ENCODE measurements at places on chromosomes 16 and 17.

DNA sequence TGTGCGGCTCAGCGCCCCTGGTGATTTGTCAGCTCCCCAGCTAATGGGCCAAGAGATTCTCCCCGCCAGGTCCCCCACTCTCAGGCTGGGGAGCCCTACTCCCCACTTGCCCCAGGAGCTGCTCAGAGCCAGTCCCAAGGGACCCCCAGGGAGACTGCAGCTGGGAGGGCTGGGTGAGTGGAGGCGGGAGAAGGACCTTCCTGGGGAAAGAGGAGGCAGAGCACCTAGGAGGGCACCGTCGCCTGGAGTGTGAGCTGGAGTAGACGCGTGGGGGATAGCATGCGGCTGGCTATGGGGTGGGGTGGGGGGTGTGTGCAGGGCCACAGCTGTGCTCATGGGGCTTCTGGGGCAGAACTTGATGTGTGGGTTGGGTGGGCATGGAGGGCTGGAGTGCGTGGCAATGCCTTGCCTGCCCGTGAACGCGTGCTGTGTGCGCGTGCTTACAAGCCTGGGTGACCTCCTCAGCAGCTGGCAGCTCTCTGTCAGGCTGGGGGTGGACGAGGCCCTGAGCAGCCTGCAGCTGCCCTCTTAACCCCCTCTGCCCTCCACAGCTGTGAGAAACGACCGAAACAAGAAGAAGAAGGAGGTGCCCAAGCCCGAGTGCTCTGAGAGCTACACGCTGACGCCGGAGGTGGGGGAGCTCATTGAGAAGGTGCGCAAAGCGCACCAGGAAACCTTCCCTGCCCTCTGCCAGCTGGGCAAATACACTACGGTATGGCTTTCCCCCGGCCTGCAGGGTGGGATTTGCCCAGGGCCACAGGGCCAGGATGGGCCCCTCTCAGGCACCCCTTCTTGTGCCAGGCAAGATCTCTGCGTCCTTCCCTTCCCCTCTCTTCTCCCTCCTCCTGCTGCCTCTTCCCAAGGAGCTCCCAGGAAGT lies 12.9 kb downstream of the GJD3 start:
- no peak for DNase-seq

DNA sequence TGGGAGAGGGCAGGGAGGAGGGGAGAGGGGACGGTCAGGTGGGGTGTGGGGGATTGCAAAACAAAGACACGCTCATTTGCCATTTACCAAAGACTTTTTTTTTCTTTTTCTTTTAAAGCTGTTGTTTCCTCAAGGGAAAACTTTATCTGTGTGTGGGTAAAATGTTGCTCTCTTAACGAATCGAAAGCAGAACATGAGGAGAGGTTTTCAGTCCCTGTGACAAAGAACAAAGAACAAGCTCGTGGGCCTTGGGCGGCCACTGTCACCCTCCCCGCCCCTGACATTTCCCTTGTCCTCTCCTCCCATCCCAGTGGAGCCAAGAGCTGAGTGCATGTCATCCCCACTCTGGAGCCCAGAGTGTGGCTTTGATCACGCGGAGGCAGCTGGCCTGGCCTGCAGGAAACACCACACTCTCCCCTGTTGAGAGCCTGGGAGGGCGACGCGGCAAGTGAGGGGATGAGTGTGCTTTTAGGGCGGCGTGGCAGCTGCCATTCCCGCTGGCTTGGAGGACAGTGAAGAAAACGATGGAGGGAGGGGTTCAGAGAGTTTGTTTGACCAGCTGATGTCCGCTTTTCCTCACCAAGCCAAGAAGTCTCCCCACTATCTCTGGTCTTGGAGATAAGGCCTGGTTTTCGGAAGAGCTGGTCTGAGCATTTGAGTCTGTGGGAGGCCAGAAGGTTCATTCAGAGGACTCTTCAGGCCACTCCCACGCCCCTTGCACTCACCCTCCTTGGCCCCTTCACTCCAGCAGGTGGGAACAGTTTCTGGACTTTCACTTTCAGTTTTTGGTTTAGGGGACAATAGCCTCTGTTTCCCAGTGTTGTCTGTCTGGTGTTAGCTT lies 11.4 kb downstream of the CCR7 start:
- no peak for DNase-seq

GRCh38 chr16:83651871-83652270 lies 155.9 kb upstream of the HSBP1 start:
- no peak for DNase-seq

- no peak for DNase-seq
Observed at GRCh38 chr16:87824991-87825841, 44.1 kb downstream of the SLC7A5 start.

DNA sequence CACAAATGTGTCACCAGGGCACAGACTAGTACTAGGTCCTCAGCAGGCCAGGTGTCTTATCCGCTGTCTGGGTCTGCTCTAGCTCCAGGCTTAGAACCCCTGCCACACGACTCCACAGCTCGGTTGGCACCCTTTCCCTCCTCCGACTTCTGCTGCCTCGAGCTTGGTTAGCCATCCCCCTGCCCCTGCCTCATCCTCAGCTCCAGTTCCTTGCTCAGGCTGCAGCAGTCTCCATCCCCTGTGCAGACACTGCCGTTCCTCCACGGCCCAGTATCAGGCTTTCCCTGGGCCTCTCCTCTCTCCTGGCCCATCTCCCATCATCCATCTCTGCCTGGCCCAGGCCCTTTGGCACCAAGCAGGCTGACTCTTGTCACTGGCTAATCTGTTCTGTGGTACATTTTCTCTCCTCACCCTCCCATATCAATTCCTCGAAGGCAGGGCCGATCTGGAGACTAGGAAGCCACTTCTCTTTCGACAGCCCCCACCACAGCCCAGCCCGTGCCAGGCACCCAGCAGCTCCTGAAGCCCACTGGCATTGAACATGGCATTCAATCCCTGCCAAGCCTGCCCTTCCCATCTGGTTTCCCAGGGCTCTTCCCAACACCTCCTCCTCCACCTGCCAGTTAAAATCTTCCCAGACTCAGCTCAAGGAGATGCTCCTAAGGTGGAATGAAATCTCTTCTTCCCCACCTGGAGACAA lies 1.4 kb upstream of the GRN start:
- no peak for DNase-seq

DNA sequence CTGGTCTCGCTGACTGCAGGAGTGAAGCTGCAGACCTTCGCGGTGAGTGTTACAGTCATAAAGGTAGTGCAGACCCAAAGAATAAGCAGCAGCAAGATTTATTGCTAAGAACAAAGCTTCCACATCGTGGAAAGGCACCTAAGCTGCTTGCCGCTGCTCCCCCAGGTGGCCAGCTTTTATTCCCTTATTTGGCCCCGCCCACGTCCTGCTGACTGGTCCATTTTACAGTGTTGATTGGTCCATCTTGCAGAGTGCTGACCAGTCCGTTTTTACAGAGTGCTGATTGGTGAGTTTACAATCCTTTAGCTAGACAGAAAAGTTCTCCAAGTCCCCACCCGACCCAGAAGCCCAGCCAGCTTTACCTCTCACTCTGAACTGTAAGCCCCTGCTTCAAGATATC lies 227.8 kb downstream of the ABCC12 start:
- no peak for DNase-seq

DNA sequence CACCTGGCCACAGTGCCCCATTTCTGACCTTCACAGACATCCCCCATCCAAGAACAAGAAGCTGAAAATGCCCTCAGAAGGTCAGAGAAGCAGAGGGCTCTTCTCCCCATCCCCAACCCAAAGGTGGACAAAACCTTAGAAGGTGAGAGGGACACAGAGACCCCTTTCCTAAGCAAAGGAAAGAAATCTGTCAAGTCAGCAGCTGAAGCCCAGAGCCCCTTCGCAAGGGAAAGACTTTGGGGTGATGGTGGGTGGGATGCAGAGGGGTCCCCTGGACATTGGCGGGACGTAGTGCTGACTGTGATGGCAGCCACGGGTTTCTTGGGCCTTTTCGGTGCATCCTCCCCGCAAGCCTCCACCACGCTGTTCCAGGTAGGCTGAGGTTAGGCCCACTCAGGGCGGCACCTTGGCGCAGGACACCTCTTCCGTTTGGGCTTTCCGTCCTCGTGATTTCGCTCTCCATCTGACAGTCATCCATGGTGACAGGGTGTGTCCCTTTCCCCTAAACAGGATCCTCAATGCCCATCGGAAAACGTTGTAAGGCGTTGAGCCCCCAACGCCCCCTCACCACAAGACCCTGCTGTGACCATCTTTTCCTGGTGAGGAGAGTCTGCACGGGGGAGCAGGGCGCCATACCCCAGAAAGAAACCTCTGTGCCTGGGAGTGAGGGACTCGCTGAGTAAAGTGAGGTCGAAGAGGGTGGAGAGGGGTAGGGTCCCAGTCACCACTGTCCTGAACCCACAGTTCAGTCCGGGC lies 10.7 kb upstream of the GSDMA start:
- no peak for DNase-seq

GRCh38 chr16:2749476-2749875 lies 3.0 kb upstream of the SRRM2 start:
- no peak for DNase-seq

- no peak for DNase-seq
Observed at GRCh38 chr16:30527635-30528178, 1.3 kb upstream of the ZNF768 start.

- no peak for DNase-seq
Observed at GRCh38 chr16:756428-756827, 4.1 kb upstream of the MSLN start.

DNA sequence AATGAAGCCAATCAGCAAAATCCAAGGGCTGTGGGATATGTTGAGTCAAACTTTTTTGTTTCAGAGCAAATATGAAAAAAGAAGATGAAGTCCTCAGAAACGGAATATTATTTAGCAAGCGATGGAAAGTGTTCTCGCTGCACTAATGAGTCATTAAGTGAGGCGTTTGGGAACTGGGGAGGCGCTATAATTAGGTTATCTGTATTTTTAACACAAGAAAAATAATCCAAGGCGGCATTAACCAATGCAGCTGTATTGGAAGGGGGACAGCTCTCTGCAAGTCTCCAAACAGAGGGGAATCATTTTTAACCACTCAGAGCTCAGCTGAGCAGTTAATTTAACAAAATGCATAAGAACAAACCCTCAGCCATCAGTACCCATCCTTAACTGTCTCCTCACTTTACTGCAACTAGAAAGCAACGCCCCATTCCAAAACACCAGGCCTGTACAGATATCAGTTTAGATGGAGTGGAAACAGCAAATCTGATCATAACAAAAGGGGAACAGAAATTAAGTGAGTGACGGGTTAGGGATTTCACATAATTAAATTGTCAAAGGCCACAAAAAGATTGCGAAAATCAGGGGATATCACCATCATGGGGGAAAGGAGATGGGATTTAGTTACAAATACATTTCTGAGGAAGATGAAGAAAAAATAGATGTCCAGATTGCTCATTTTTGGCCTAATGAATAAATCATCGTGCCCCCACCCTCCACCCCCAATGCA lies 211.0 kb upstream of the TOX3 start:
- no peak for DNase-seq

DNA sequence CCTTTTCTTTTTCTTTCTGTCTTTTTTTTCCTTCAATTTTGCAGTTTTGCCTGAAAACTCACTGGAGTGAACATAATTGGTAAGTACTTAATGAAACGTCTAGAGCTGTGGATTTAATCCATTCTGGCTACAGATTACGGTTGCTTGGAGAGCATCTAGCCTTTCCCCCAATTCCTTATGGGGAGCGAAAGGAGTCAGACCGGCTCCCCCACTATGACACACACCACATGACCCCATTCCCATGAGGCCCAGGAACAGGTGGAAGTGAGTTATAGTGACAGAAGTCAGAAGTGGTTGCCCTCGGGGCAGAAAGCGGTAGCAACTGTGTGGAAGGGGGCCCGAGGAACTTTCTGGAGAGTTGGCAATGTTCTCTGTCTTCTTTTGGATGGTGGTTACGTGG lies 41.2 kb downstream of the EMP2 start:
- DNase-seq = no peak

GRCh38 chr16:65545413-65545956 lies 423.6 kb upstream of the CDH11 start:
- no peak for DNase-seq

- no peak for DNase-seq
Observed at GRCh38 chr16:29024278-29024677, 39.4 kb downstream of the LAT start.

GRCh38 chr17:75913537-75914210 lies 9.0 kb upstream of the MRPL38 start:
- no peak for DNase-seq

DNA sequence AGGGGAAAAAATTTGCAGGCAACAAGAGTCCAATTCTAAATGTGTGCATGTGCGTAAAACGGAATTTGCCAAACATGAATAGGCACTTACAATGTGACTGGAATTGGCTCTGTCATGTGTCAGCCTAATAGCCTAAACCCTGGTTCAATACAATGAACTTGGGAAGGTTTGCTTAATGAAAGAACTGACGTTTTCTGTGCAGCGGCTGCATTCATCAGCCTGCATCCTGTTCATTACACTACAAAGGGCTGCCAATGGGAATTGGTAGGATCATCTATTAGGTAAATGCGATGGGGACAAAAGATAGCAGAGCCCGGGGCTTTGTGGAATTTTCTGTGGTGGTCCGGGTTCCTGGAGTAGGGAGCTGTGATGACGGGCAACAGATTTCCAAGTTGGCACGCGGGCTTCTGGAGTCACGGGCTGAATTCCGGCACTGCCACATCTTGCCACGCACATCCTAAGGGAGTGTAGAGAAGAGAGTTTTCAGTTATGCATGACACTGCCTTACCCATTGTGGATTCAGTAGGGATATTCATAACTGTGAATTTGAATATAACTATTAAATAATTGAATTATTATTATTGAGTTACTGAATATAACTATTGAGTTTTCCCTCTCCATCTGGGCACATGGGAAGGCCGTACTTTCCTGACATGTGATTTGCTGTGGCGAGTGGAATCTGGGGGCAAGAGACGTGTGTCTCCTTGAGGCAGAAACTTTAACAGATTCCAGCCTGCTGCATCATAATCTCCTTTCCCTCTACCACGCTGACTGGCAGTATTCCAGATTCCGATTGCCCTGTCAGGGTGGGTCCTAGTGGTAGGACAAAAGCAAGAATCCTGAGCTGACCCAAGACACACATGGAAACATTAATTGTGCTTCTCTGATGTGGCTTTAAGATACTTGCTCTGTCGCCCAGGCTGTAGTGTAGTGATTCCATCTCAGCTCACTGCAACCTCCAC lies 565.6 kb downstream of the WWOX start:
- no peak for DNase-seq

GRCh38 chr17:80822700-80823410 lies 168.8 kb upstream of the CHMP6 start:
- DNase-seq = no peak

GRCh38 chr16:52572656-52573055 lies 25.7 kb upstream of the TOX3 start:
- no peak for DNase-seq

Measured in fibroblast of skin of left quadriceps (primary cell).